Left lobe of liver (tissue), 2 donors: ENCODE measurements at places on chromosomes 5 and 9. TPM values are rescaled to one million over a fixed set of nuclear protein-coding genes. Genes with fewer than 3 reads are reported as not detected.
A peak's percentile ranks its signal among the peaks of the same experiment; 100 is the strongest.

DNA sequence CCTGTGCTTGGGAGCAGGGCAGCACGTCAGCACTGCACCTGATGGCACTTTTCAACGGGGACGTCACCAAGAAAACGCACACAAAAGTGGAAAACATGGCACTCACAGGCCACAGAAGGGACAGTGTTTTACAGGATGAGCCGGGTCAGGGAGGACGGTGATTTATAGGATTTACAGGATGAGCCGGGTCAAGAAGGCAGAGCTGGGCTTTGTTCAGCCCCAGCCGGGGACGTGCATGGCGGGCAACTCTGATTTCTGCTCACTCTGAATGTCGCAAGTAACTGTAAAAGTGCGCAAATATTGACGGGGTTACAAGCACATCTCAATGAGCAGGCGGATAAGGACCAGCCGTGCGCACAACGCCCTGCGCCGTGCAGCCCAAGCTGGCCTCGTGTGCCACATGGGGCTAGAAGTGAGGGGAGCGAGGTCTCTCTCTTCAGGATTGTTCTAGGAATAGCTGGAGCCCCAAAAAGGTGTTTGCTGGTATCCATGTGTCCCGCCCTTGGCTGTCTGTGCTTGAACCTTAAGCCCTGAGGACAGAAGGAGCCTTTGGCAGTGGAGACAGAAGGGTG is 16.4 kb downstream of the SLC6A18 start:
- no peak for DNase-seq

DNA sequence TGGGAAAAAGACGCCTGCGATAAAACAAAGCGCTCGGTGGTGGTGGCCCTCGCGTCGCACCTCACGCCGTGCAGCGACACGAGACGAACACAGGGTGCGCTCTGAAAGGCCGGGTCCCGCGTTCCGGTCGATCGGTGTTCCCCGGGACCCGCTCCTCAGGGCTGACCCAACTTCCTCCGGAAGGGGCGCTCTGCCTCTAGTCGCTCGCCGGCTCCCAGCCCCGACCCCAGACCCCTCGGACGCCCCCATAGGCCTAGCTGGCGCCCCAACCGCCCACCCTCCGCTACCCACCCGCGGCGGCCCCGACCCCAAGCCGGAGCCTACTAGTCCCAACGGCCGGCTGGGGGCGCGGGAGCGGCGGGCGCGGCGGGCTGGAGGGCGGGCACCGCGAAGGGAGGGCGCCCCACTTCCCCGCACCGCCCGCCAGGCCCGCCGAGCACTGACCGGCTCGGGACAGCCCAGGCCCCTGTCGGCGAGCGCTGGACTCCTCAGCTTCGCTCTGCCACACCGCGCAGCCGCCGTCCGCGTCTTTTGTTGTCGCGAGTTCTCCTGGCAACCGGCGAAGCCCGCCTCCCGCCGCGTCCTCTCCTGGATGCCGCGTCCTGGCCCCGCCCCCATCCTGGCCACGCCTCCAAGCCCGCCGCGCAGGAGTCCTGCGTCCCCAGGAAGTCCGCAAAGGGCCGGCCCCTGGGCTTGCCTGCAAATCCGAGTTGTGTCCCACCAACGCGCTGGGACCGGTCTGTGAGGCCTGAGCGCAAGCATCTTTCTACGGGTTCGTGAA is at the start of gene KIF27:
Gene KIF27, minus strand, starts transcription at position 506 of the 781 bp plus-strand sequence. CDS start 5,841 bp downstream, outside the sequence.
- DNase-seq, result peak; percentile 99

DNA sequence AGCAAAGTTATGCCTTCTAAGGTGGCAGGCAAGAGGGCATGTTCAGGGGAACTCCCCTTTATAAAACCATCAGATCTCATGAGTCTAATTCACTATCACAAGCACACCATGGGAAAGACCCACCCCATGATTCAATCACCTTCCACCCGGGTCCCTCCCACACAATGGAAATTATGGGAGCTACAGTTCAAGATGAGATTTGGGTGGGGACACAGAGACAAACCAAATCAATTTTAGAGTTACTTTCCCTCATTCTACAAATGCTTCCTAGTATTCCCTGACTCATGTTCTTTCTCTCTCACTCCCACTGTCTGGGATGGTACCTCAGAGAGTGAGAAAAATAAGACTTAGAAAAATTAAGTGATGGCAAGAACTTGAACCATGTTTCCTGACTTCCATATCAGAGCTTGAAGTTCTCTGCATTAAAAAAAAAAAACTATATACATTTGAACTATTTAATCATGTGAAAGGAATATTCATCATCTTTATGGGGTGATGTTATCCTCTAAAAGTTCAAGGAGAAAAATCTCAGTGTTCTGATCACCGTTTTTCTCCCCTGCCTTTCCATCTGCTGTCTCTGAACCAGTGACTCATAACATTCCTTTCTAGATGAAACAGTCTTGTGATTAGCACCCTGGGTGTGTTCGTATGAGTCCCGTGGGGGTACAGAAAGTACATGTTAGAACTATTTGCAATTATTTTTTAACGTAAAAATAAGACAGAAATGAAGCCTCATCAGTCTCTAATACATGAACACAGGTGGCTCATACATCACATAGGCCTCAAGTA is 282.9 kb downstream of the SLF1 start:
- DNase-seq, result no peak

GRCh38 chr9:128259156-128259555 is 16.7 kb downstream of the GOLGA2 start:
- DNase-seq, result no peak

GRCh38 chr9:125374443-125375309 is 113.0 kb downstream of the GAPVD1 start:
- DNase-seq, result peak; percentile 55

DNA sequence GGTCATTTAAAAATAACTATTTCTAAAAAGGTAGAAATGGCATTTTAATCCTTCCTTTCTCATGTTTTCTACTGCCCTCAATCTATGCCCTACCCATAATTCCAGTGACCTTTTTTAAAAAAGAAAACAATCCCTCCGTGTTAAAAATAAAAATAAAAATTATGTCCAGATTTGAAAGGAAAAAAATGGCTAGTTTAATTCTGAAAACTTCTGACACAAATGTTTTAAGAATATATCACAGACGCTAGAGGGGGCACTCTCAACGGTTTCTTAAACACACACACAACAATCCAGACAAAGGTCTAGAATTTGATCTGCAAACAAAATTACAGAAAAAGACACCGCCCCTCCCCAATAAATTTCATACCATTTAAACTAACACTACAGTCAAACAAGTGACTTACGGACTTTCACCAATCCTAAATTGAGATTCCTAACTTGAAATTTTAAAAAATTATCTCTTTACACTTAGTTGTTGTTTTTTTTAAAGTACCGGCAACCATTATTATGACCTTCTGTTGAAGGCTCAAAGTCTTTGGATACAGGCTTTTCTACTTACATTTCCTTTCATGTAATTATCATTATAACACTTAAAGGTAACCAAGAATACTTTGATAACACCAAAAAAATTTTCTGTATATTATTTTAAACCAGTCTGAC is 38.2 kb downstream of the CLINT1 start:
- DNase-seq, result no peak

- peak; percentile 75 for DNase-seq
These were observed 756 bp downstream of the VAV2 start for GRCh38 chr9:133991214-133991921.

DNA sequence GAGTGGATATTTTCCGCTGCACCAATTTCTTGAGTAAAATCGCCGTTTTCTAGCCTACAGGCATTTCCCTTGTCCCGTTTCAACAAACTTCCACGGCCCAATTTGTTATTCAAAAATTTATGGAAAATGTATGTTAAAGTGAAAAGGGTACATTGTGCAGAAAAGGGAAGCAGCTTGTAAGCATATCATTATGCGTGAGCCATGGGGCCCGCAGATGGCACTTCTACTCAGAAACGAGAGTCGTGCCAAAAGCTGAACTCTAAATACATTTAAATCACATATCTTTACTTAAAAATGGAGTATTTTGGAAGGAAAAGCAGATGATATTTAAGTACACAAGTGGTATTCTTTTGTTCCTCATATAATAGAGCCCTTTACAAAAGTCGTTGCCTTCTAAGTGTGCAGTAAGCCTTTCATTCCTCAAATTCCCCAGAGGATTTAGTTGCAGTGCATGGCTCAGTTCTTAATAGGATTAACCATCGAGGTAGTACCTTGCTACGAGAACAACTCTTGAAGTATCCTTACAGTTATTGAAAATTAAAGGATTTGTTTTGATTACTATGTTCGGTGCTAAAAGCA is 1227.2 kb upstream of the WWC1 start:
- no peak for DNase-seq

DNA sequence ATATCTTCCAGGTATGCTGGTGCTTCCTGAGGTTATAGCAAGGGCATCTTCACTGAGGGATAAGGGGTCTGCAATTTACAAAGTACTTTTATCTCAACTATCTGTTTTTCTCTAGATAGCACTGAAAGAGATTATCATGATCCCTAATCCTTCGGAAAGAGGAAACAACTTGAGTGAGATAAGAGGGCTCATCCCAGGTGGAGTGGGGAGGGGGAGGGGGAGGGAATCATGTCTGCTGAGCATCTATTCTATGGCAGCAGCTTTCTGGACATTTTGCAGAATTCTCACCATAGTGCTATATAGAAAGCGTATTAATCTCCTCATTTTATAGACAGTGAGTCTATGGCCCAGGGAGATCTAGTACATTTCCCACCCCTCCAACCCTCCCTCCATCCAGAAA is 5.9 kb downstream of the TNFSF15 start:
- no peak for DNase-seq

DNA sequence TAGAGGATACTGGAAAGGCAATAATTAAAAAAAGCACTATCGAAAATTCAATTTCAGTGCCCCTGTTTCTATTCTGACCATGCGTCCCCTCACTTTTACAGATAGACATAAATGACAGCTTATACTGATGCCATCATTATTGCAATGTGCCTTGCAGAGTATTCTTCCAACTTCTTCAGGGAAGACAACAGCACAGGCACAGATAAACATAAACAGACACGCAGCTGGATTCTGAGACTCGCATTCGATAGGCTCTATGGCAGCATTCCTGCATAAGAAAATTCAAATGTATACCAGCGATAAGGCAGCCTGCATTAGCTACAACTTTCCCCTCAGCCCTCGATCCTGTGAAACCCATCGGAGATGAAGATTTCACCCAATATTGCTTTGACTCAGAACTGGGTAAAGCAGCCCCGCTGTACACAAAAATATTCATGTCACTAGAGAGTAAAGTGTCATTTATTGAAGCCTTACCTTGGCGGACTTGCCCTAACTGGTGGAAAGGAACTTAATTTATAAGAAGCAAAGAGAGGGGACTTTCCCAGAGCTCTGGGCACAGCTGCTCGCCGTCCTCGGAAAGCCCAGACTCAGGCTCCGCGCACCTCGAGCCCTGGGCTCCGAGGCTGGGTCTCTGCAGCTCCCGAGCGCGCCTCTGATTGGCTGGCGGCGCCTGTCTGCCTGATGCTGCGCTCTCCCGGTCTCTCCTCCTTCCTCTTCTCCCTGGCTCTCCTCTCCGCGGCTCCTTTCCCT is at the start of gene CDH18:
Gene CDH18, minus strand, starts transcription at position 589 of the 750 bp plus-strand sequence. CDS start 149,214 bp downstream, outside the sequence.
- DNase-seq, result no peak

GRCh38 chr9:123778232-123778902 is 151.6 kb downstream of the DENND1A start:
- DNase-seq, result no peak

DNA sequence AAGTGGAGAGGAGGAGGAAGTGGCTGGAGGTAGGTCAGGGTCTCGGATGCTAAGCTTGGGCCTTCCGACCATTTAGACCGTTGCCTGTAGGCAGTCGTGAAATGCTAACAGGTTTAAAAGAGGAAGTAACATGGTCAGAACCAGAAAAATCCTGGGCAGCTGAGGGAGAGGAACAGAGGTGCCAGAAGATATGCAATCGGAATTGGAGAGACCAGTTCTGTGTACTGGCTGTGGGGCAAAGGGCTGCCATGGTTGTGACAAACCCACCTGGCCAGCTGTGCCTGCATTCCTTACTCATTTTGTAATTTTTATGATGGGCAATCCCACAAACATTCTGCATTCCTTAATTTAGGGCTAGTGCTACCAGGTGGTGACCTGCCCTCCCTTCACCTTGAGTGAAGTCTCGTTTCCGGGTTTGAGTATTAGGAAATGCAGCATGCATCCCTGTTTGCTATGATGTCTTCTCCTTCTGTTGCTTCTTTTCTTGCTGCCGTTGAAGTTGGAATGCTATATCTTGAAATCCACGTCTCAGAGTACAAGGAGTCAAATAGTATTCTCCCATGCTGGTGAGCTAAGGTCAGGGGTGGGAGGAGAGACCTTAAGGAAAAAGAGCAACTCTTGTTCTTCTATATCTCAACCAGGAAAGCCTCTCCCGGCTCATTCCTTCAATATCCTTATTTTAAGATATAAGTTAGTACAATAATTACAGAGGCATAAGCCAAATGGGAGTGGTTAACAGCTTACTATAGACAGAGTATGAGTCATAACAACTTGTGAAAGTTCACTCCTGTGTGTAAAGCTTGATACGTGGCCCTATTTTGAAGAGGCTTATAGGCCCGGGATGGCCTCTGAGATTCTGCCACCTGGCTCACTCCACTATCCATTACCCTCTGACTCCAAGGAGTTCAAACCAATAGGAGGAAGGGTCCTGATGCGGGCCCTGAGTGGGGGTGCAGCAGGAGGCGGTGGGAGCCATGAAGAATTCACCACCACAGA is 37.0 kb downstream of the B4GALT1 start:
- peak; percentile 44 for DNase-seq

DNA sequence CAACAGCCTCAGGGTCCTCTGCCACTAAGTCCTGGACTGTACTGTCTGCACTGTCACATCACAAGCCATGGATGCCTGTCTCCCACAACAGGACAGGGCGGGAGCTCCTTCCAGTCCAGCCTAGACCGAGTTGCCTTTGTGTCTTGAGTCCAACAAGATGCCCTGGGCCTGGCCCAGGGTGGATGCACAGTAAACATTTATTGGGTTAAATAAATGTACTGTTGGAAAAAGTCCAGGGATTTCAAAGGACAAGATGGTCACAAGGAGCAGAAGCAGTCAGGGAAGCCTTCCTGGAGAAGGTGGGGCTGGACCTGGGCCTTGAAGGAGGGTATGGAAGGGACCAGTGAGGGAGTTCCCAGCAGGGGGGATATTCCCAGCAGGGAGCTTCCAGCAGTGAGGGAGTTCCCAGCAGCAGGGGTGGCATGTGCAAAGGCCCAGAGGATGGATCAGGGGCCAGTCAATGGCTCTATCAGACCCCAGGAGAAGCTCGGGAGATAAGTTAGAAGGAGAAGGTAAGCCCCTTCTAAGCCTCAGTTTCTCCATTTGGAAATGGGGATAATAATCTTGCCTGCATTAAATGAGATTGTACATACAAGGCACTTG is 72.7 kb upstream of the NEURL1B start:
- DNase-seq, result no peak

GRCh38 chr5:58184910-58185309 is 275.0 kb downstream of the PLK2 start:
- no peak for DNase-seq

- no peak for DNase-seq
These were observed 29.5 kb downstream of the NPR3 start for GRCh38 chr5:32740651-32741050.

GRCh38 chr5:130198927-130199326 is 294.7 kb downstream of the CHSY3 start:
- DNase-seq, result no peak

GRCh38 chr5:16626696-16627264 is 10.0 kb upstream of the RETREG1 start:
- DNase-seq, result no peak

- DNase-seq, result peak; percentile 61
These were observed 55.6 kb downstream of the RXRA start for GRCh38 chr9:134381671-134382516.

AIF1L gene
- 0.83 TPM for total RNA-seq

CCL28 gene
- total RNA-seq, result 2.3 TPM

TAF11L10 gene
- not detected for total RNA-seq

SLC36A2 gene
- not detected for total RNA-seq

SPINK7 gene
- not detected for total RNA-seq

ANKRD31 gene
- total RNA-seq, result not detected

SOHLH1 gene
- total RNA-seq, result not detected

C1QTNF3 gene
- 1.9 TPM for total RNA-seq

PPP3R2 gene
- not detected for total RNA-seq

TSSK1B gene
- not detected for total RNA-seq

ST8SIA4 gene
- total RNA-seq, result 1.7 TPM
